Muscle of back (tissue), 13 donors: ENCODE measurements at places on chromosomes 3 and 15. TPM values are rescaled to one million over a fixed set of nuclear protein-coding genes. Genes with fewer than 3 reads are reported as not detected.

PEX11A gene
- 6.7 TPM for polyA plus RNA-seq

ITIH1 gene
- polyA plus RNA-seq = not detected

ATP8B4 gene
- 3.9 TPM for polyA plus RNA-seq

ANKRD28 gene
- 24.5 TPM for polyA plus RNA-seq

FMN1 gene
- 2.8 TPM for polyA plus RNA-seq

CHRNB4 gene
- 0.55 TPM for polyA plus RNA-seq

SV2B gene
- 3.0 TPM for polyA plus RNA-seq

SCG3 gene
- polyA plus RNA-seq = 0.73 TPM

CLRN1 gene
- 0.75 TPM for polyA plus RNA-seq

SAXO2 gene
- polyA plus RNA-seq = 0.99 TPM

MASP1 gene
- 4.2 TPM for polyA plus RNA-seq

LYZL4 gene
- not detected for polyA plus RNA-seq

SLC6A1 gene
- 3.2 TPM for polyA plus RNA-seq

THSD4 gene
- 20.7 TPM for polyA plus RNA-seq

CPEB1 gene
- polyA plus RNA-seq = 0.49 TPM

CD200R1 gene
- polyA plus RNA-seq = 2.2 TPM

GOLGA8T gene
- not detected for polyA plus RNA-seq

IL20RB gene
- 0.81 TPM for polyA plus RNA-seq

SLC9C1 gene
- 0.66 TPM for polyA plus RNA-seq

LRRC31 gene
- not detected for polyA plus RNA-seq

GPR149 gene
- polyA plus RNA-seq = 0.12 TPM

SATB1 gene
- polyA plus RNA-seq = 36.4 TPM

SLC51A gene
- polyA plus RNA-seq = 6.3 TPM

TMC3 gene
- polyA plus RNA-seq = 0.07 TPM

LRRN1 gene
- 75.2 TPM for polyA plus RNA-seq

MME gene
- polyA plus RNA-seq = 14.9 TPM

SERPINI2 gene
- polyA plus RNA-seq = not detected

LRRIQ4 gene
- not detected for polyA plus RNA-seq

MYRIP gene
- 0.98 TPM for polyA plus RNA-seq

GOLGA6B gene
- not detected for polyA plus RNA-seq

RTP1 gene
- not detected for polyA plus RNA-seq

GREM1 gene
- polyA plus RNA-seq = 1.2 TPM

TMIE gene
- polyA plus RNA-seq = 0.73 TPM

NR1I2 gene
- polyA plus RNA-seq = 0.20 TPM

EAF2 gene
- polyA plus RNA-seq = 7.9 TPM

ERICH6 gene
- polyA plus RNA-seq = 0.38 TPM

NDN gene
- 196 TPM for polyA plus RNA-seq

GRM2 gene
- 0.25 TPM for polyA plus RNA-seq

ZNF385D gene
- 30.2 TPM for polyA plus RNA-seq

HDDC3 gene
- 9.7 TPM for polyA plus RNA-seq

CCDC33 gene
- polyA plus RNA-seq = not detected

DCP1A gene
- polyA plus RNA-seq = 19.7 TPM

UROC1 gene
- polyA plus RNA-seq = 0.07 TPM

SAMD7 gene
- polyA plus RNA-seq = not detected

ADAM10 gene
- polyA plus RNA-seq = 80.4 TPM

MRPS11 gene
- 46.2 TPM for polyA plus RNA-seq

IL17RD gene
- polyA plus RNA-seq = 27.7 TPM

MINAR1 gene
- 1.7 TPM for polyA plus RNA-seq

SST gene
- polyA plus RNA-seq = not detected

FAM174B gene
- 20.2 TPM for polyA plus RNA-seq

A4GNT gene
- not detected for polyA plus RNA-seq

CLEC3B gene
- polyA plus RNA-seq = 91.9 TPM
